ENCODE measurements at places on chromosomes 4 and X.

GRCh38 chrX:23788521-23788920 lies 5.5 kb downstream of the SAT1 start:
- DNase-seq = no peak

GRCh38 chr4:65670331-65671031 lies at the start of gene EPHA5:
TSS of gene EPHA5 (minus strand) at chr4:65670489. CDS start at chr4:65669742, 747 bp downstream.
- peak; percentile 45 for DNase-seq

- no peak for DNase-seq
These were observed 8.4 kb downstream of the BTK start for GRCh38 chrX:101377547-101377946.

GRCh38 chr4:39051492-39051891 lies 10.5 kb upstream of the KLHL5 start:
- DNase-seq = no peak

- DNase-seq = no peak
These were observed 74.3 kb upstream of the GUCY1A1 start for GRCh38 chr4:155592179-155592937.

DNA sequence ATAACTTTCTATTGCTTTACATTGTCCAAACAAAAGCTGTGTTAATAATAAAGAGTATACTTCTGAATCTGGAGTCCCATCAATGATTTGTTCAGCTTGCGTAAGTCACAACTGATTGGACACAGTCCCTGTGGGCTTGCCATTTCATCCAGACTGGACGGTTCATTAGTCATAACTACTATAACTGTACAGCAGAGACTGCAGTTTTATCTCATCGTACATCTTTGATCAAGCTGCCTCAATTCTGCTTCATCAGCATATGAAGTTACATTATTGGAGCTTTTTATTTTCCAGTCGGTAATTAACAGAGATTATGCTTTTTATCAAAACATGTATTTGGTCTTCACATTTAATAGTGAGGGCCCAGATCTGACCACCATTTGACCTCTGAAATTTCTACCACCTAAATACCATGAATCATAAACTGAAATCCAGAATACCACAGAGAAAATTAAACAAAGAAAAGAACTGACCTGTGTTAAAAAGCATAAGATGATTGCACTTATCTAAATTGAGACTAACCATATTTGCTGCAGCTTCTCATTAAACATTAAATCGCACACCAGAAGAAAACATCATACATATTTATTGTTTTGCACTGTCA lies 12.5 kb upstream of the MAB21L2 start:
- DNase-seq = no peak

- DNase-seq = no peak
These were observed 23.8 kb upstream of the LIMCH1 start for GRCh38 chr4:41514169-41514568.

GRCh38 chrX:109714340-109714958 lies 18.6 kb downstream of the ACSL4 start:
- peak; percentile 86 for DNase-seq

DNA sequence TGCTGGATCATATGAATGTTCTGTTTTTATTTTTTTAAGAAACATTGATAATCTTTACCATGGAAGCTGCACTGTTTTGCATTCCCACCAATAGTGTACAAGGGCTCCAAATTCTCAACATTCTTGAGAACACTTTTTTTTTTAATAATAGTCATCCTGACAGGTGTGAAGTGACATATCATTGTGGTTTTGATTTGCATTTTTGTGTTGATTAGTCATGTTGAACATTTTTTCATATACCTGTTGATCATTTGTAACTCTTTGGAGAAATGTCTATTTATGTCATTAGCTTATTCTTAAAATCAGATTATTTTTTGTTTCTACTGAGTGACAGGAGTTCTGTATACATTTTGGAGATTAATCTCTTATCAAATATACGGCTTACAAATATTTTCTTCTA lies 408.5 kb downstream of the GLUD2 start:
- peak; percentile 55 for DNase-seq

DNA sequence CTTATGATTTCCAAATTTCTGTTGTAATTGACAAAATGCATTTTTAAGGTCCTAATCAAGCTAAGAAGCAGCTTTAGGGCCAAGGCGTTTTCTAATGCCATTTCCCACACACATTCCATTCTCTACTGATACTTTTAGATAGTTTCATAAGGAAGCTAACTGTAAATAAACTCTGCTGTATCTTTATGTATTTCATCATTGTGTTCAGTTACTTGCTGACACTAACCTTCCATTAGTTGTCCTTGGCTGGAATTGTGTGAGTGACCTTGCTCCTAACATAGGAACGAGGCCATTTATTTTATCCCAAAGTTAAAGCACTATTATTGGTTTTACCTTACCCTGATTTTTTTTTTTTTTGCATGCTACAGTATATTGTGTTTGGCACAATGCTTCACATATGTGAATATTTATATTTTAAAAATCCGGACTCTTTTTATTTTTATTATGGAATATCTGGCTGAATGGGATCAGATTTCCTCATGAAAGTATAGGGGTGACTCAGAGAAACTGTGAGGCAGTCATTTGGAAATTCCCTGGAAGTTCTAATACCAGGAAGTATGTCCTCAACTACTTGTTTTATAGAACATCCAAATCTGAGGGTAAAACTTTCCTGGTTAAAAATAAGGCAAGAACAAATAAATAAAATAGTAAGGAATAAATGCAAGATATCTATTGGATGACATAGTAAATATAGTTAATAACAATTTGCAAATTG lies 62.7 kb upstream of the SORBS2 start:
- peak; percentile 86 for DNase-seq

DNA sequence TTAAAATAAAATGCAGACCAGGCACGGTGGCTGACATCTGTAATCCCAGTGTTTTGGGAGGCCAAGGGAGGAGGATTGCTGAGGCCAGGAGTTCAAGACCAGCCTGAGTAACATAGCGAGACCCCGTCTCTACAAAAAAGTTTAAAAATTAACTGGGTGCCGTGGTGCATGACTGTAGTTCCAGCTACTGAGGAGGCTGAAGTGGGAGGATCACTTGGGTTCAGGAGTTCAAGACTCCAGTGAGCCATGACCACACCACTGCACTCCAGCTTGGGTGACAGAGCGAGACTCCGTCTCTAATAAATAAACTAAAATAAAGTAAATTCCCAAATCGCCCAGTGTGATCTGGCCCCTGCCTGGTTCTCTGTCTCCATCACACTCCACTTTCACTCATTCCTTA lies 43.7 kb downstream of the TENM3 start:
- DNase-seq = no peak

- peak; percentile 49 for DNase-seq
These were observed 893.9 kb downstream of the PCDH7 start for GRCh38 chr4:31613946-31614623.

DNA sequence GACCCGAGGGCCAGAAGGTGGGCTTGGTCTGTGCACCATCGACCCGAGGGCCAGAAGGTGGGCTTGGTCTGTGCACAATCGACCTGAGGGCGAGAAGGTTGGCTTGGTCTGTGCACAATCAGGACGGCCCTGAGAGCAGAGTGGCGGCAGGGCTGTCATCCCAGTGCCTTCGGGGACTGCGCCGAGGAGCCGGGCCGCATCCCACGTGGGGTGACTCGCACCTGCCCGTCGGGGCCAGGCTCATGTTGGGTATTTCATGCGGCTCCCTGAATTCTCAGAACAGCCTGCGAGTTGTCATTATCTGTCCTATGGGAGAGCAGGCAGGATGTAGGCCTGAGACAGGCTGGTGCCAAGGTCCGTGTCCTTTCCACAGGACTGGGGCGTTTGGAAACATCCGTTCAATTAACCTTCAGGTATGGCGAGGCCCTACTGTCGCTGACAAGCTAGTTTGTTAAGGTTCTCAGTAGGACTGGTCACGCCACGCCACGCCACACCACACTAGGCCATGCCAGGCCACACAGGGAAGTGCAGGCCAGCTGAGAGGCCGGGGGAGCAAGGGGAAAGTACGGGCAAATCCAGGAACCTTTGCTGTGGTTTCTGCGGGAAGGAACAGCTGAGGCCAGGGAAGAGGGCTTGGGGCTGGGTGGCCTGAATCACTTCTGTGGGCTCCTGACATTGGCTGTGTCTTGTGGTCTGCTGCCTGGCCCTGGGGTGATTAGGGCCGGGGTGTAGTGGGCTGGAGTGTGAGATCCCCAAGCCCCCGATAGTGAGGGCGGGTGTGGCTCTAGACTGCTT lies 182.9 kb downstream of the AFAP1 start:
- no peak for DNase-seq

- DNase-seq = no peak
These were observed 198.8 kb upstream of the DCAF8L1 start for GRCh38 chrX:28180096-28180495.
